GM12892 (cell line): ENCODE measurements at places on chromosomes 2 and 18.

DNA sequence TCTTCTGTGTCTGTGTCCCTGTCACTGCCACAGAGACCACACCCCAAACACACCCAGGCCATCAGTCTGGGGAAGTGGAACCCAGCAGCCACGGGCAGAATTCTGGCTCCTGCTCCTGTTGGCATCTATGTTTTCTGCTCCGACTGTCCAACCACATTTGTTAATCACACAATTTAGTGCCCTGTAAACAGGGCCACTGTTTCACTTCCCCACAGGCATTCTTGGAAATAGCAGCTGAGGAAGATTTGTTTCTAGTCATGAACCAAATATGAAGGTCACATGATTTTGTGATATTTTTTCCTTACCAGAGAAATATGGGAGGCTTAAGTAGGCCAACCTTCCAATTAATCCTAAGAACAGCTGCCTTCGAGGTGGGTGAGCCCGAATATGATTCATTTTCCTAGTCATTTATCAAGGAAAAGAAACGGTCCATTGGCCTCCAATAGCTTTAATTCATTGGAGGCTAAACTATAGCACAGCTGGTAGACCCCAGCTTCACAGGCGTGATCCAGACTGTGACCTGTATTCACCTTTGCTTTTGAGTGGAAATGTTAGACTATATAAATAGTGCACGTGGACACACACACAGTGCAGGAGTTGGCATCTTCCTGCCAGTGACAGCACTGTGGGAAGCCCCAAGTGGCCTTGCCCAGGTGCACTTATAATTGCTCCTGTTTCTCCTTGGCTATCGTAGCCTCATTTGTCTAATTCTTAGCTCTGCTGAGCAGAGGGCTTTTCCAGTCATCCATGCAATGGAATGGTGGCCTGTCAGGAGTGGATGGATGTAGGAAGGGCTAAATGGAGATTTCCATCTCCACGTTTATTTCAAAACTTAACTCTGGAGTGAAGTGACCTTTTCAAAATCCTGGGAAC lies 267.9 kb downstream of the LPIN1 start:
- no peak for DNase-seq

- DNase-seq = no peak
These were observed 100.8 kb upstream of the KCTD1 start for GRCh38 chr18:26649193-26649543.

GRCh38 chr2:67213270-67213670 lies 183.9 kb upstream of the ETAA1 start:
- DNase-seq = no peak

GRCh38 chr18:49135877-49136276 lies 185.1 kb upstream of the SMAD7 start:
- DNase-seq = no peak

GRCh38 chr2:15152382-15152781 lies 408.8 kb downstream of the NBAS start:
- no peak for DNase-seq

- DNase-seq = no peak
These were observed 249.0 kb downstream of the DYSF start for GRCh38 chr2:71702071-71702970.

DNA sequence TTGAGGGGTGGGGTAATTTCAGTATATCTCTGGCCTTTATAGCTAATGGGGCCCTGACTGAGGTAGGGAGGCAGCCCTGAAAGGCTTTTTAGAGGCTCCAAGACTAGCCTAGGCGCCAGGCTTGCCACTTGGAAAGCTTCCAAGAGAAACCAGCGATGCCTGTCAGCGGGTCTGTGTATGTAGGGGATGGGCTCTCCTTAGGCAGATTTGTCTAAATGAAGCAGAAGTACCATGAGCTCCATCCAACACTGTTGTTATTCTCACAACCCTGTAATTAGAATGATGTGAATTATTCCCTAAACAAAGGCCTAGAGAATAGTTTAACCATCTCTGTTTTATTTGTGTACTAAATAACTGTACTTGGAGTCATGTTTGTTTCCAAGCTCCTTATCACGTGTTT lies 138.1 kb downstream of the B3GNT2 start:
- no peak for DNase-seq

DNA sequence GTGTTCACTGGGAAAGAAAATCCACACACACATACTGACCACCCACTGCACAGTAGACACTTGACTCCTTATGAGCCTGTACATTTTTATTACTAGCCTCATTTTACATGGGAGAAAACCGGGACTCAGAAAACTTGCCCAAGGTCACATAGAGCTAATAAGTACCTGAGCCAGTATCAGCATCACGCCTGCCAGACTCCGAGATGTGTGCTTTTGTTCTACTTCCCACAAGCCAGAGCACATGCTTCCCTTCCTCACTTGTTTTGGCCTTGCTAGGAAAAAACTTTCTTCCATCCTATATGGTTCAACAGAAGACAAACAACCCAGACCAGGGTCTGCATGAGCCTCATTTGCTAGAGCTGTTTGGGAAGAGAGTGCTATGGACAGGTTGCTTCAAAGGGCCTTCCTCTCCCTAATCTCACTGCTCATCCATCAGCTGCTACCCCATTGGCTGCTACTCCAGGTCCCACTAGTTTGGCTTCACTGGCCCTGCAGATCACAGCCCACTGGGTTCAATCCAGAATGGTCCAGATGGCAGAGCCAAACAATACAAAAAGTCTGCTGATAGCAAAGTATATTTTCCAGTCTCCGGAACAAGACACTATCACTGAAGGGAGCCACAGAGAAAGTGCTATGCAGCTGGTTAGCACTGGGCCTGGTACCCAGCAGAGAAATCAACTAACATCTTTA lies 63.9 kb downstream of the STK39 start:
- no peak for DNase-seq

DNA sequence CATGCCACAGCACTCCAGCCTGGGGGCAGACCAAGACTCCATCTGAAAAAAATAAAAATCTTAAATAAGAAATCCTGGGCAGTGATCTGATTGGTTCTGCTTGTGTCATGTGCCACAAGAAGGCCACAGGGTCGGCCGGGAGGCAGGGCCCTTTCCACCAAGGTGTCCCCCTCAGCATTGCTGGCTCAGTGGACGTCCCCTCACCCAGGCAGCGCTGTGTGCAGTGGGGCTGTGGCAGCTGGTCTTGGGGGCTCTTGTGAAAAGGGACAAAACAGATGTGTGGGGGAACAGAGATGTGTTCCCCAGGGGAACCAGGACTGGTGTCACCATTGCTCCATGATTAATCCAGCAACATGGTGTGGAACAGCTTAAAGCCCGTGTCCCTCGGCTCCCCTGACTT lies 60.5 kb downstream of the HS6ST1 start:
- no peak for DNase-seq

- DNase-seq = no peak
These were observed 34.3 kb downstream of the NETO1 start for GRCh38 chr18:72833471-72833870.

DNA sequence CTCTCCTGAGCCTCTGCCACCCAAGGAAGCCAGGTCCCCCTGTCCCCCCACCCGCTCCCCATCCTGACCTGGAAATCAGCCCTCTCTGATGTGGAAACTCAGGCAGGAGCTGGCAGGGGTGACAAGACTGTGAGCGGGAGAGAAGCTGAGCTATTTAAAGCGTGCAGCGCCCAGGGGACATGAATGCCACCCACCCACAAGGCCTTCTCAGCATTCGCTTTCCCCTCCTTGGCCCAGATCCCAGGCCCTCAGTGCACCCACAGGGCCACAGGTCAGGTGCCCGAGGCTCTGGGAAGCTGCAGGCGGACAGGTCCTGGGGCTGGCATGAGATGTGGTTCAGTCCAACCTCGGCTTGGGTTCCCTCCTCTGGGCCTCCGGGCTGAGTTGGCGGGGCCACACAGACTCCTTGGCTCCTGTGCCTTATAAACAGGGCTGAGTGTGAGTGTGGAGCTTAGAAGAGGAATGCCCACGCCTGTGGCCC lies 168.3 kb downstream of the SMAD7 start:
- no peak for DNase-seq
